ENCODE measurements at places on chromosomes 16 and 17.

DNA sequence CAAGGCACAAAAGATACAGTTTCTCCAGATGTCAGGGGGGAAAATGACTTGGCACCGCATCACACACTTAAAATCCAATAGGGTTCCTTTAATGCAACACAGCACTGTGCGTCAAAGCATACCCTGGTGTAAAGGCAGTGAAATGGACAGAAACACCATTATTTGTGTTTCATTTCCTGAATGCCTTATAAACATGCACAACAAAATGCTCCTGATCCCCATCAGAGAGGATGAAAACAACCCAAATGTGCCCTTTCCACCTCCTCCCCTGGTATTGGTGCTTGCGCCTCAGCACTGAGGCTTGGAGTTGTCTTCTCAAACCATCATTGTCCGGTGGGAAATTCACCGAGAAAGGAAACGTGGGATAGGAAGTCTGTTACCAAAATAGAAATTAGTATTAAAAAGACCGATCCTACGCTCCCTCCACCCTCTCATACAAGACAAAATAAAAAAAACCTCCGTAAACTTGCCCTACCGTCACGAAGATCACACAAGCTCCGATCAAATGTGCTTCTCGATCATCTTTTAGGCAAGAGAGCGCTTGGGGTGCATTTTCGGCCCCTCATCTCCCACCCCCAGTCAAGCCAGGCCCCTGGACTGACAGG, 722 bp downstream of the CDC27 start:
- no peak for DNase-seq

DNA sequence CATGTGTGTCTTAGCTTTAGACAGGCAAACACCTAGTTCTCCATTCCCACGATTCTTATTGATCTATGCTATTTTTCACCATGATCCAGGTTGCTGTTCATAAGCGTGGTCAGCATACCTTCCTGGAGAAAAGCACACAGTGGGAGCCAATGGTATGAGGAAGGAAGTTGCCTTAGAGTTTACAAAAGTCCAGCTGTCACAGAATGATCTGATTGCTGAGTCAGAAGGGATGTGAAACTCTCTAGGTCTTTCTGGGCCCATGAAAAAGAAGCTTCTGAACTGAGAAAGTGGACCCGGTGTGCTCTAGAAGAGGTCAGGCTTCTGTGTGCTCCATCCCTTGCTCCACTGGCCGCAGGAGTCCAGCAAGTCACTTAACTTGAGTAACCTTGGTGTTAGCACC, 71.0 kb upstream of the CCL1 start:
- no peak for DNase-seq

DNA sequence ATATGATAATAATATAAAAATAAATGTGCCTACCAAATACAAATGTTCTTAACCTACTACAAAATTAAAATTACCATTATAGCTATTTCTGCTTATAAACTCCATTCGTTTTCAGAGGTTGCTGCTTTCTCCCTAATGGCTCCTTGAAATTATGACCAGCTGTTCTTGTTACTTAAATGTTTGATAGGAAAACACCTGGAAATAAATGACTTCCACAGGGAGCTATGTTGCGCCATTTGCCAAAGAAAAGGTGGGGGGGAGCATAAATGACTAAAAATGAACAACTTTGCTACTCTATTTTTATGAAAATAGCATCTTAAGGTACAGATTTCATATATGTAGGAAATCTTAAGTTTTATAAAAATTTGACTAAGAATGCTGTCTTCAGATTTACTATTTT, 157.5 kb upstream of the MON1B start:
- no peak for DNase-seq

DNA sequence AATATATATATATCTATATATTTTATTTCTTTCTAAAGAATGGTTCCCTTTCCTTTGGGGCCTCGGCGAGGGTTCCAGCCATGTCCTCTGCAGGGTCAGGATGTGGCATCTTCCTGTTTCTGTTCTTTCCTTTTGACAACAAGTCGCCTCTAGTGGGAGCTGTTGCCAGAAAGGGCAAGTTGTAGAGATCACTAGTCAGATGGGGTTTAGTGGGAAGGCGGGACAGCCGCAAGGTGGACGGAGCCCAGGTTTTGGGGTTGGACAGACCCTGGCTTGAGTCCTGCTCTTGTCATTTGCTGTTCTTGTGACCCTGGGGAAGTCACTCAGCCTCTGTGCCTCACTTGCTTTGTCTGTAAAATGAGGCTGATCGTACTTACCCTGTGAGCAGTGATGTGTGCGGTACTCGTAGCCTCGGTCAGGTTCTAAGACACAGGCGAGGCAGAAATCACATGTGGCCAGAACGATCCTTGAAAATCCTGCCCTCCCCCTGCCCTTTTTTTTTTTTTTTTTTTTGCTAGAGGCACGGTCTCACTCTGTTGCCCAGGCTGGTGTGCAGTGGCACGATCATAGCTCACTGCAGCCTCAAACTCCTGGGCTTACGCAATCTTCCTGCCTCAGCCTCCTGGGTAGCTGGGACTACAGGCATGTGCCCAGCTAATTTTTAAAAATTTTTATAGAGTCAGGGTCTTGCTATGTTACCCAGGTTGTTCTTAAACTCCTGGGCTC, 80.1 kb downstream of the ABCC6 start:
- DNase-seq: no peak

DNA sequence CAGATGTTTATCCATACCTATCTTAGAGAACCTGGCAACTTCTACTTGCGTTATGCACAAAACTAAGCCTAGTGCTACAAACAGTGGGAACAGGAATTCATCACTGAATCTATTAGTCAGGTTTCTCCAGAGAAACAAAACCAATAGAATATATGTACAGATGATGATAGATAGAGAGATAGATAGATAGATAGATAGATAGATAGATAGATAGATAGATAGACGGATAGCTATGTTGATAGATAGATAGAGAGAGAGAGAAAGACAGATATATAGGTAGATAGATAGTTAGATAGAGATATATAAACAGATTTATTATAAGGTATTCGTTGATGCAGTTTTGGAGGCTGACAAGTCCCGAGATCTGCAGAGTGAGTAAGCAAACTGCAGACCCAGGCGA, 495.6 kb downstream of the TMEM114 start:
- no peak for DNase-seq

- DNase-seq: no peak
Observed at GRCh38 chr16:60608971-60609370, 1427.3 kb downstream of the CDH8 start.

- no peak for DNase-seq
Observed at GRCh38 chr17:42133461-42134041, 10.9 kb downstream of the HSPB9 start.

- DNase-seq: no peak
Observed at GRCh38 chr16:73275024-73275423, 227.1 kb upstream of the ZFHX3 start.

- DNase-seq: no peak
Observed at GRCh38 chr17:49776551-49777300, 11.8 kb upstream of the KAT7 start.

- no peak for DNase-seq
Observed at GRCh38 chr17:51475730-51476129, 215.4 kb downstream of the UTP18 start.

Data from NCI-H1436 treated with DMSO at 0.1 percent for 48 hours (cell line).